Effector memory CD8-positive, alpha-beta T cell (primary cell): ENCODE measurements at places on chromosomes 7 and 10.

DNA sequence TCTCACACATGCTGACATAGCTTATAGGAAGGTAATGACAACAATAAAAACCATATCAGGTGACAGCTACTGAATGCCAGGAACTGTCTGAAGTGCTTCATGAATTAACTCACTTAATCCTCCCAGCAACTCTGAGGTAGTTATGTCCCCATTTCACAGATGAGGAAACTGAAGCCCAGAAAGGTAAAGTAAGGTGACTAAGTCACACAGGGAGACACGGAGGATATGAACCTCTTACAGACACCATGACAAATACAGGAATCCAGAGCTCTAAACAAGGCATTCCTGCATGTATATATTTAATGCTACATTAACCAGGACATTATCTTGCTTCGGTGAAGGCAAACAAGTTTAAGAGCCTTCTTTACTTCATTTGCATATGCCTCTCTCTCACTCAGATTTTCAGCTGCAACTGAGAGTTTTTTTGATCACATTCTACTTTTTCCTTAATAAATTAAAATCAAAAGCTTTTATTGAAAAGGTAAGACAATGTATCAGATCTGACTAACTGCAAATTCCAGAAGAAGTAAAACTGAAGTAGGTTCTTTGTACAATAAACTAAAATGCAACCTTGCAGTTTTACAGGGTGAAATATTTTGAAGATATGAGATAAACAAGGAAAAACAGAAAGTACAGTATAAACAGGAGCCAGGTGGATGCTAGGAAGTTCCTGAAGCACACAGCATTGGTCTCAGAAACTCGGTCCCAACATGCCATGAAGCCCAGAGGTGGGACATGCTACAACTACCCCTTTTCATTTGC, 79.5 kb downstream of the SGMS1 start:
- no peak for DNase-seq
- peaks cover 41% of the 10 kb centered on the region for H3K4me1 ChIP-seq
- no peak overlapping the region for H3K4me3 ChIP-seq
- H3K36me3 ChIP-seq: no peaks in the 10 kb centered on the region
- no peak overlapping the region for H3K27ac ChIP-seq

GRCh38 chr10:97307866-97308780, 10.9 kb upstream of the FRAT1 start:
- no peak for DNase-seq
- no peaks in the 10 kb centered on the region for H3K27me3 ChIP-seq
- no peak overlapping the region for H3K27ac ChIP-seq
- no peaks in the 10 kb centered on the region for H3K36me3 ChIP-seq

DNA sequence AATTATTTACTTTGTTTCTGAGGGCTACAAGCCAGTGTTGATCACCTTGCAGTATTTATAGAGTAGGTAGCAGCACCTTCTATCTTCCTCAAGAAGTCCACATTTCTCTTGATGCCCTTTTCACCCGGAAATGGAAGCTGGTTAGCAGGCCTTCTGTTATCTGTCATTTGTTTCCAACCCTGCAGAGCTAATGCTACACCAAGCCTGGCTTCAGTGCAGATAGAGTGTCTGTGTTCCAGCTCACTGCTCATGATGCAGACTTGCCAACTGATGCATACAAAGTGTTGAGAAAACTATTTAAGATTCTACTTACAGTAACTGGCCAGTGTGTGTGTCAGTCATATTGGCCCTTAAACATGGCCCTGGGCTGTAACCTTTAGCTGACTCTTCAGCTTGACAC, 301.0 kb downstream of the LHFPL3 start:
- H3K27ac ChIP-seq: no peak overlapping the region
- H3K36me3 ChIP-seq: no peaks in the 10 kb centered on the region
- no peaks in the 10 kb centered on the region for H3K27me3 ChIP-seq
- H3K4me1 ChIP-seq: no peaks in the 10 kb centered on the region

DNA sequence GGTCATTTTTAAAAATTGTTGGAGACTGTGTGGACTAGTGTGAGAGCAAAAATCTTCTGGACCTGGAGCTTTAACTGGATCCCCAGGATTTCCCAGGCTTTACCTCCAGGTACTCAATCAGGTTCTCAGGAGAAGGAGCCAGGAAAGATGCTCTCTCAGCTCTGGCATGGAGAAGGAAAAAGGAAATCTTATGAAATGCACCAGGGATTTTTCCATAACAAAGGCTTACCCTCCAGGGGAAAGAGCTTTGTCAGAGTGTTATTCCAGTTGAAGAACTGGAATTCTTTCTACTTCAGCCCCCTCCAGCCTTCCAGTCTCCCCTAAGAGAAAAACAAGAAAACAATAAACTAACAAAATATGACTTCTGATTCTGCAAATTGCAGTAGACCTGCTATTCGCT, 436.7 kb upstream of the ANKRD30A start:
- H3K4me1 ChIP-seq: no peaks in the 10 kb centered on the region
- no peaks in the 10 kb centered on the region for H3K36me3 ChIP-seq
- H3K4me3 ChIP-seq: no peak overlapping the region
- no peaks in the 10 kb centered on the region for H3K27me3 ChIP-seq

DNA sequence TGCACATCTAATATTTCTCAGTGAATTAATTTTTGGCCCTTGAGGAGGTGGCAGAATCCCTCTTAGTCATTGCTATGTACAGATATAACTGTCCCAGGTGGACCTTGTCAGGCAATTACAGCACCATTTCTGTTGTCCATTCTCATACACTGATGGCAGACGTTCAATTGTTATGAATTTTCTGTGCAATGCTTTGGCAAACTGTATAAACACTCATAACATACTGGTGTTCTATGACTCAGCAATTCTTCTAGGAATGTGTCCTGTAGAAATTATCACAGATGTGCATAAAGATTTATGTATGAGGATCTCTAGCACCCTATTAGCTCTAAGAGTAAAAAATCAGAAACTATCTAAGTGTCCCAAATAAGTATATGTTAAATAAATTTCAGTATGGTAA, 80.8 kb downstream of the DNAJB9 start:
- H3K36me3 ChIP-seq: no peaks in the 10 kb centered on the region
- no peak overlapping the region for H3K27ac ChIP-seq
- no peaks in the 10 kb centered on the region for H3K4me1 ChIP-seq
- peaks cover 6% of the 10 kb centered on the region for H3K27me3 ChIP-seq
- DNase-seq: no peak

DNA sequence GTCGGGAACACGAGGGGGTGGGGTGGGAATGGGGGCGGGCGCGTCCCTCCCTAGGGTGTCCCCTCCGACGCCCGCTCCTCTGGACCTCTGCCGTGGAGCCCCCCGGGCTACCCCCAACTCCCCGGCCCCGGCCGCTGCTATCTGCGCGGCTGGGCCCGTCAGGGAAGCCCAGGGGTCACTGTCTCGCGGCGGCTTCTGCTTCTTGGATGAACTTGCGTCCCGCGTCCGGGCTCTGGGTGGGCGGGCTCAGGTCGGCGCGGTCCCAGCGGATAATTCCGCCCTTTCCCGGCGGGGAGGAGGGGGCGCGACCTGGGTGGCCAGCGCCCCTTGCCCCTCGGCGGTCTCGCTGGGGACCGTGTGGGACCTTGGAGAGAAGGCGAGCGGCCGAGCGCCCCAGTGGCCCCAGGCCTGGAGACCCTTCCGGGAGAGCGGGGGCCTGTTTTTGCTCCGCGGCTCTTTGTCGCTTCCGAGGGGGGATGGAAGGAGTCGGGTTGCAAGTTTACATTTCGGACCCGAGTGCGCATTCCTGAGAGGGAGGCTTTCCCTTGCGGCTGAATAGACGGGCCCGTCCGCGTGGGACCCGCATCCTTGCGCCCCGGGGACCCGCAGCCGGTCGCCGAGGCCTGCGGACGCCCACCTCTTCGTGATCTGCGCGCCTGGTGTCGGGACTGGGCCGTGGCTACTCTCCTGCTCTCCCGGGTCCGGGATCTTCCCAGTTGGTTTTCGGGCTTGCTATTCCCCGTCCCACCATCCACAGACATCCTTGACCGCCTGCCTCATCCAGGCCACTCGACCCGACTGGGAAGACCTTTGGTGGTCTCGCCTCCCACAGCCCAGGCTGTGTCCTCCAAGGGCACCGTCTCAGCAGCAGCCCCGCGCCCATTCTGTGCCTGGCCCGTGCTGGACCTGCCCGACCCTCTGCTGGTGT, 812 bp downstream of the DOCK1 start:
- no peak for DNase-seq
- H3K27me3 ChIP-seq: peaks cover 16% of the 10 kb centered on the region
- peak overlapping the region; percentile 59 for H3K4me3 ChIP-seq
- no peaks in the 10 kb centered on the region for H3K36me3 ChIP-seq
- H3K27ac ChIP-seq: no peak overlapping the region

- peaks cover 3% of the 10 kb centered on the region for H3K36me3 ChIP-seq
- H3K27me3 ChIP-seq: no peaks in the 10 kb centered on the region
- peaks cover 3% of the 10 kb centered on the region for H3K4me1 ChIP-seq
- no peak overlapping the region for H3K27ac ChIP-seq
These were observed 9.1 kb downstream of the LOXL4 start for GRCh38 chr10:98258683-98259454.
